ENCODE measurements at places on chromosomes 1 and 21. TPM values are rescaled to one million over a fixed set of nuclear protein-coding genes. Genes with fewer than 3 reads are reported as not detected.

GRCh38 chr21:46155514-46156377 is at the start of gene FTCD:
FTCD (minus strand) TSS chr21:46155579; CDS start chr21:46155523, 56 bp downstream.
- no peak for DNase-seq

DNA sequence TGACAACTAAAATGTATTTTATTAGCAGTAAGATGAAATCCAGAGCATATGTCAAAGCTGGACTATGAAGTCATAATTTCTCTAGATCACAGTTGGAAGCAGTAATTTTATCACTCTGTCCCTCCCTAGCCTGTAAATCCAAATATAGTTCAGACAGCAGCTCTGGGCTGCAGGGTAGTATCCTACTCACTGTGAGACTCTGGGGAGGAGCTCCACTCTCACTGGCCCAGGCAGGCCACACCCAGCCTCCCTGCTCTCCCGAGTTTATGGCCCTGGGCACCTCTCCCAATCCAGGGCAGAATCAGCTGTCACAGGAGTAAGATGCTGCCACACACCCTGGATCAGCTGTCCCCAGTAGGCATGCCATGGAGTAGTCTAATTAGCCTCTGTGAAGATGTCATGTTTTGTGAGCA is 131.1 kb downstream of the HLCS start:
- DNase-seq = no peak

- DNase-seq = no peak
Measured at GRCh38 chr1:214362188-214362882, 81.4 kb downstream of the SMYD2 start.

GRCh38 chr1:180923021-180923841 is 10.5 kb downstream of the KIAA1614 start:
- no peak for DNase-seq

The GSTM2 gene
- 40.2 TPM for total RNA-seq

DNA sequence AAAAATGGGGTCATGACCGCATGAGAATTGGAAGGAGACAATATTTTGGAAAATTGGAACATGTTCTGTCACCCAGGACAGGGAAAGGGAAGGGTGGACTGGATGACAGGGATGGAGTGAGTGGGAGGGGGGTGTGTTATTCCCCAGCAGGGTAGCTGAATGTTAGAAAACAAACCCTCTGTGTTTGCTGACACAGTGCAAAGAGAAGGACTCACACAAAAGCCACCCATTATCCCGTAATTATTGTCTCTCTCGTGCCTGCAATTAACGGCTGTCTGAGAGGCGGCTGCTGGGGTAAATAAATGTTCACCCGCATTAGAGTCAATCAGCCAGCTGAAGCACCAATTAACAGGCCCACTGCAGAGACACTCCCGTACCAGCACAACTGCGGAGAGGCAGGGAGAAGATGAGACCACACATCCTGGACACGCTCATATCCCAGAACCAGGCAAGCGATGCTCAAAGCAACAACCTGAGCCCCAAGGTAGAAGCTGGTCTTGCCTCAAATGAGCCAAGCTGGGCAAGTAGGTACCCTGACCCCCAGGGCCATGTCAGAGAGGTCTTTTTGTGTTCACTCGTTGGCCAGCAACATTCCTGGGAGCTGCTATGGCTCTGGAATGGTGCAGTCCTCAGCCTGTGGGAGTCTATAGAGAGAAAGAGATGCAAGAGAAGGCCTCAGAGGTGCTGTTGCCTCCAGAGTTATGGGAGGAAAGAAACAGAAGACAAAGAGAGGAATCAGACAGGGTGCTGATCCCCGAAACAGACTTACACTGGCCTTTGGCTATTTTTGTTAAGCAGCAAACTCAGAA is 19.4 kb downstream of the PLEKHA6 start:
- DNase-seq = no peak

Measured in activated T-cell treated with anti-CD3 and anti-CD28 coated beads, Interleukin-2, amount 50 U/mL, for 72 hours (primary cell).